HL-60 (cell line): ENCODE measurements at places on chromosomes 1 and 21.

DNA sequence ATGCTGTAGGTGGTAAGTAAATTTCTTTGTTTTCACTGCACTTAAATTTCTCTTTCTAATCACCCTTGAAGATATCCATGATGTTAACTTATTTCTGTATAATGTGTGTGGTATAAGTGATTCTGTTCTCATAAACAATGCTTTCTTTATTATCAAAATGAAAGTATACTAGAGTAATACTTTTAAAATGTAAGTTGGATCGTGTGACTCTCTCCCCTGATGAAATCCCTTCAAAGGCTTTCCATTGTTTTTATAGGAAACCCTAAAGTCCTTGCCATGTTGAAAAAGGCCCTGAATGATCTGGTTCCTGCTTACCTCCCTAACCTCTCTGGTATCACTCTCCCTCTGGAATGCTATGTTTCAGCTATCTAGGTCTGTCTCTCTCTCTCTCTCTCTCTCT lies 191.1 kb upstream of the LHX8 start:
- no peak for DNase-seq

GRCh38 chr1:7407544-7407895 lies 363.6 kb upstream of the VAMP3 start:
- DNase-seq: no peak

DNA sequence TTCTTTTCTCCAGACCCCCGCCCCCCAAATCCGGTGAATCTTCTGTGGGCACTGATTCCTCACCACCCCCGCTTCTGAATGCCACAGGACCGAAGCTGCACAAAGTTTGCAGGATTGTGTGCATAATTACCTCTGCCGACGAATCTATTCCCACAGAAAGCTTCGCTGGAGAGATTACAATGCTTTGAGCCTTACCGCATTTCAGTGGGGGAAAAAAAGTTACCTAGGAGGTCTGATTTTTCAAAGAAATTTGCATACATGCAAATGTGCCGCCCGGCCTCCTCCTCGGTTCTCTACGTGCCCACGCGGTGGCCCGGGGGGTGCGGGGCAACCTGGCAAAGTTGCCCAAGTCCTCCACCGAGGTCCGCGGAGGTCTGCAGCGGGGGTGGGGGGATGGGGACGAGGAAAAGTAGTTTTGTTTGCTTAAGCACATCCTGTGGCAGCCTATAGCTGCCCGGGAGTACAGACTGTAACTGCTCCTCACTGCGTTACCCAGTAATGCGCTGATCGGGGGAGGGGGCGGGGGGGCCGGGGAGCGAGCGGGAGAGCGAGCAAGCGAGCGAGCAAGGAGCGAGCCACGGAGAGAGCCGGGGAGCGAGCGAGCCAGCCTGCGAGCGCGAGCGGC lies 563 bp upstream of the NFIA start:
- no peak for DNase-seq

DNA sequence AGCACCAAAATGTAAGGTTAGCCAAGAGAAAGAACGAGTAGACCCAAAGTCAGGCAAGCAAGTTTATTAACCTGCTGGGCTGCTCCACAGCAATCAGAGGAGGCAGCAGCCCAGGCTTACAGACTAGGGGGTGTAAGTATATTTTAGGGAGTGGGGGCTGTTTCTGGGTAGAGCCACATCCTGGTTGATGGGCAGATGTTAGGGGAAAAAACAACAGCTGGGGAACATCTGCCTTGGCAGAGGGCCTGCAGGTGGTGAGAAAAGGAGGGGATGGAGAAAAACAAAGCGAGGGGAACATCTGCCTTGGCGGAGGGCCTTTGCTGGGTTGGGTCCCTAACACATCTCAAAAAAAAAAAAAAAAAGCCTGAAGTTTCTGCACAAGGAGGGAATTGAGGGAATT lies 9.7 kb upstream of the ZBTB48 start:
- no peak for DNase-seq

- no peak for DNase-seq
Measured at GRCh38 chr1:41743366-41743765, 175.4 kb downstream of the HIVEP3 start.

- DNase-seq: no peak
Measured at GRCh38 chr1:200916681-200917080, 22.0 kb downstream of the INAVA start.
